ENCODE measurements at places on chromosomes 16 and 17.

DNA sequence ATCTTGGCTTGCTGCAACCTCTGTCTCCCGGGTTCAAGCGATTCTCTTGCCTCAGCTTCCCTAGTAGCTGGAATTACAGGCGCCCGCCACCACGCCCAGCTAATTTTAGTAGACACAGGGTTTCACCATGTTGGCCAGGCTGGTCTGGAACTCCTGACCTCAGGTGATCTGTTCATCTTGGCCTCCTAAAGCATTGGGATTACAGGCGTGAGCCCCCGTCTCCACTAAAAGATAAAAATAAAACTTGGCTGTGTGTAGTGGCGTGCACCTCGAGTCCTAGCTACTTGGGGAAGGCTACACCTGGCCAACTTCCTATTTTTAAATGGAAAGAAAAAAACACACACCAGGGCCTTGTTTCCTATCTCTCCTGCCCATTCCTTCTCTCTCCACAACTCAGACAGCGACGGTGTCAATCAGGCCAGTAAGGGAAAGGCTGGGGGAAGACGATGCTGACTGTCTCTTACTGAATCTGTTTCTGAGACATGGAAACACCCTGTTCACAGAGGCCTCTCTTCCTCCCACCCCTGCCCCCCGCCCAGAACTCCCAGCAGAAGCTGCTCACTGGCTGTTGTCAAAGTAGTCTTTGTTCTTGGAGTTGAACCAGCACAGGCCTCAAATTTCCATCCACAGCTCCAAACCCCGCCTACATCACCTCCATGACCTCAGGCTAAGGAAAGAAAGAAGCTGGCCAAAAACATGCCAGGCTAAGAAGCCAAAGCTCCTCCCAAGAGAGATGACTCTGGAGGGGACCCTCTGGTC lies 96.6 kb downstream of the NXN start:
- no peak for DNase-seq

GRCh38 chr17:36814958-36815357 lies 122.3 kb upstream of the LHX1 start:
- no peak for DNase-seq

DNA sequence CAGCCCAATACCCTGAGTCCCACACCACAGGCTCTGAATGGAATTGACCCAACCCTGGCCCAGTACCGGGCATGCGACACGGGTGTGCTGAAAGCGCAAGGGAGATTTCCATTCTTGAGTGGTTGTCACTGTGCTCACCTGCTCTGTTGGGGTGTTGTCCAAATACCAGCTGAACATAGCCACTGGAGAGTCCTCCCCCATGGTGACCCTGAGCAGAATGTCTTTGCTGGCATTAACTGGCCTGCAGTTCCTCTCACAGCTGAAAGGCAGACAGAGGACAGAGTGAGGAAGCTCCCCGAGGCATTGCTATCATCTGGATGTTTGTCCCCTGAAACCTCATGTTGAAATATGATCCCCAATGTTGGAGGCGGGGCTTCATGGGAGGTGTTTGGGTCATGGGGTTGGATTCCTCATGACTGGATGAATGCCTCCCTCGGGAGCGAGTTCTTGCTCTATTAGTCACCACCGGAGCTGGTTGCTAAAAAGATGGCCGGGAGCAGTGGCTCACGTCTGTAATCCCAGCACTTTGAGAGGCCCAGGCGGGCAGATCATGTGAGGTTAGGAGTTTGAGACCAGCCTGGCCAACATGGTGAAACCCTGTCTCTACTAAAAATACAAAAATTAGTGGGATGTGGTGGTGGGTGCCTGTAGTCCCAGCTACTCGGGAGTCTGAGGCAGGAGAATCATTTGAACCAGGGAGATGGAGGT lies 57.3 kb upstream of the BCO1 start:
- no peak for DNase-seq

- peak; percentile 40 for DNase-seq
Observed at GRCh38 chr17:2222901-2223616, 80.5 kb downstream of the SMG6 start.

- DNase-seq, result no peak
Observed at GRCh38 chr16:53692146-53692545, 11.5 kb downstream of the RPGRIP1L start.

DNA sequence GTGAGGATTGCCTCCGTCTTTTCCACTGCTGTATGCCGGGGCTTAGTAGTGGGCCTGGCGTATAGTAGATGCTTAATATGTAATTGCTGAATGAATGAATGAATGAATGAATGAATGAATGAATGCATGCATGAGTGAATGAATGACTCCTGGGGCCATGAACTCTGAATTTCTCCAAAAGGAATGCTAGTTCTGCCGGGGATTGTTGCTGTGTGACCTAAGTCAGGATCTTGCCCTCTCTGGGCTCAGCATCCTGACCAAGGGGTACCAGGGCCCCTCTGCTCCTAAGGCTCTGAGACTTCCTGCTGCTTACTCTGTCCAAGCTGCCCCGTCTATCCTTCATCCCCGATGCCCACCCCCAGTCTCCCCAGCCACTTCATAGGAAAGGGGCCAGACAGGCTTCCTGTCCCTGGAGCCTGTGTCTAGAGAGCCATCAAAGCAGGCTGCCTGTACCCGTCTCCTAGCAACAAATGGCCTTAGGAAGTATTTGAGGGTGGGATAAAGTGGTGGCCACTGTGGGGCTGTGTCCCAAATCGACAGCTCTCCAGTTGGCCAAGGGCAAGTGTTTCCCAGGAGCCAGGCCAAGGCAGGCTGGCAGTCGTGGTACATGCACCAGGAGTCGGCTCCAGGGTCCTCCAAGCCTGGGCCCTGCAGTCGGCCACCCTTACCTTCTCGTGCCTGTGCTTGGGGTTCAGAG lies 11.6 kb upstream of the MPRIP start:
- no peak for DNase-seq

DNA sequence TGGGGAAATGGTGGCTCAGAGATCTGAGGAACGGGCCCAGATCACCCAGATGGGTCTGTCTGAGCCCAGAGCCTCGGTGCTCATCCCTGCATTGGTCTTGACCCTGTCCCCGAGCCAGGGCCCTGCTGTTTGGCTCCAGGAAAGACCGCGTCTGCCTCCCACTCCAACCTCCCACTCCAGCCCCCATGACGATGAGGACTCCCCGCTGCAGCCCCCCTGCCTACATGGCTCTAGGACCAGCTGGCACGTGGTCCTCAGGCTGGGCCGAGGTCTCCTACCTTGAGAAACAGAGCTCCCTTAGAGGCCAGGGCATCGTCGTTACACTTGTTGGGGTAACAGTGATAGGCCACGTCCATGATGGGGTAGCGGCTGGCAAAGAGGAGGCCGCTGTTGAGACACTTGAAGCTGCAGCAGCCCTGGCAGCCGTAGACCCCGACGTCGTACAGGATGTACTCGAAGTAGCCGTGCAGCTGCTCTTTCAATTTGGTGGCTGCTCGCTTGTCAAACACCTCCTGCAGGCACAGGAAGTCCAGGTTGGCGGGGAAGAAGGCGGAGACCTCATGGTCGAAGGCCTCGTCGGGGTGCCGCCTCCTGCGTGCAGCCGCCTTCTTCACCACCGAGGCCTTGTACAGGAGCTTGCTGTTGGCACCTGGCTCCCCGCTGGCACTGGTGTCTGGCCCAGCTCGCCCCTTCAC lies 59.9 kb downstream of the PRMT7 start:
- DNase-seq, result no peak

DNA sequence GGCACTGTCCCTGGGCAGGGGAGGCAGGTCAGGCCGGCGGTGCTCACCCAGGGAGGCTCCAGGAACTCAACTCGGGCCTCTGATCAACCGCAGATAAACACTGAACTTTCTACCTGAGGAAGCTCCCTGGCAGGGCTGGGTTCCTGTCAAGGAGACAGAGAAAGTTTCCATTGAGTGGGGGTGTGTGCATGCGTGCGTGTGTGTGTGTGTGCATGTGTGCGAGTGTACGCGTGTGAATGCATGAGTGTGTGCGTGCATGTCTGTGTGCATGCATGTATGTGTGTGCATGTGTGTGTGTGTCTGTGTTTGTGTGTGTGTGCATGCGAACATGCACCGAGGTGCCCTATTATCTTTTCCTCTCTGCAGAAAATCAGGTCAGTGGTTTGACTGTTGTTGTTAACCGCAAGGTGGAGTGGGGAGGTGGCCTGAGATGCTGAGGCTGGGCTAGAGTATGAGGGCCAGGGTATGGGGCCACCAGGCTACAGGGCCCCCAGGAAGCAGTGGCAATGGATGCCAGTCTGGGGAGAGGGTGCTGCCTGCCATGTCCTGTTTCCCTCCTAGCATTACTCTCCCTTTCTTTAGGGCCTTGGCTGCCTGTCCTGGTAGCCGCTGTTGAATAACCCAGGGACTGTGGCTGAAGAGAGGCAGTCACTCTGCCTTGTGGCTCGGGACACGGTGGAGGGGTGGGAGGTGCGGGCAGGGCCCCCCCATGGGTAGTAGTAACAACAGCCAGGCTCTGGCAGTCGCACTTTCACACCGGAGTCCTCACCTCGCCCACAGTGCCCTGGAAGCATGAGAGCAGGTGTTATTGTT lies 24.0 kb downstream of the CCR7 start:
- DNase-seq, result no peak

DNA sequence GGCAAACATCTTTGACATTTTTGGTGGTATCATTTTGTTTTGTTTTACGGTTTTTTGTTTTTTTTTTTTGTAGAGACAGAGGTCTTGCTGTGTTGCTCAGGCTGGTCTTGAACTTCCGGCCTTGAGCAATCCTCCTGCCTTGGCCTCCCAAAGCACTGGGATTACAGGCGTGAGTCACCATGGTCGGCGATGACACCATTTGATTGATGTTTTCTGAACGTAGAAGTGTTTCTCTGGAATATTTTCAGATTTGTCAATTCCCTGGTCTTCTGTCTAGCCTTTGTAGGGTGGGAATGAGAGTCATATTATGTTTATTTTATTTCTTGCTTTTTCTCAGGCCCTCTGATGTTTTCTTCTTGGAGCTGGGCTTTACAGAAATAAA lies 32.2 kb upstream of the BRD7 start:
- DNase-seq, result no peak

DNA sequence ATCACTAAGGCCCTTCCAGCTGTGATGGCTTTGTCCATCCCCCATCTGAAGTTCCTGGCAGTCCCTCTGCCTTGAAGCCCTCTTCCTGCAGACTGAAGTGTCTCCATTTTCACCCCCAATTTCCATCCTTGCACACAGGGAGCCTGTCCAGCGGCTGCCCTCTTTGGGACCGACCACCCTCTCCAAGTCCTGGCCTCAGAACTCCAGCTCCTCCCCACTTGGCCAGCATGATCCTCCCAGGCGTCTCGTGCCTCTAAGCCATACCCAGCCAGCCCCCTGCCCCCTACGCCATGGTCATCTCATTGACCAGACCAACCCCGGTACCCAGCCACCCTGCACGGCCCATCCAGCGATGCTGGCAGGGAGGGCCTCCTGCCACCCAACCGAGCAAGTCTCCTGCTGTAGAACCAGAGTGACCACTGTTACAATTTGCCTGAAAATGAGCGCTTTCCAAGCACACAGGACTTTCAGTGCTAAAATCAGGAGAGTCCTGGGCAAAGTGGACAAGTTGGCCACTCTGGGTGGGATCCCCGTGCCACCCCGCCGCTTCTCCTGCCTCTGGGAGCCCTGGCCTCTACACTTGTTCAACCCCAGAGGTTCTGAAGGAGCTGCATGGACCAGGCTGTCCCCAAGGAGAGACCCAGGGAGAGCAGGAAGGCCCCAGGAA lies 362.0 kb downstream of the SEC14L1 start:
- DNase-seq, result no peak

GRCh38 chr17:58007781-58008706 lies 998 bp upstream of the SRSF1 start:
- no peak for DNase-seq

DNA sequence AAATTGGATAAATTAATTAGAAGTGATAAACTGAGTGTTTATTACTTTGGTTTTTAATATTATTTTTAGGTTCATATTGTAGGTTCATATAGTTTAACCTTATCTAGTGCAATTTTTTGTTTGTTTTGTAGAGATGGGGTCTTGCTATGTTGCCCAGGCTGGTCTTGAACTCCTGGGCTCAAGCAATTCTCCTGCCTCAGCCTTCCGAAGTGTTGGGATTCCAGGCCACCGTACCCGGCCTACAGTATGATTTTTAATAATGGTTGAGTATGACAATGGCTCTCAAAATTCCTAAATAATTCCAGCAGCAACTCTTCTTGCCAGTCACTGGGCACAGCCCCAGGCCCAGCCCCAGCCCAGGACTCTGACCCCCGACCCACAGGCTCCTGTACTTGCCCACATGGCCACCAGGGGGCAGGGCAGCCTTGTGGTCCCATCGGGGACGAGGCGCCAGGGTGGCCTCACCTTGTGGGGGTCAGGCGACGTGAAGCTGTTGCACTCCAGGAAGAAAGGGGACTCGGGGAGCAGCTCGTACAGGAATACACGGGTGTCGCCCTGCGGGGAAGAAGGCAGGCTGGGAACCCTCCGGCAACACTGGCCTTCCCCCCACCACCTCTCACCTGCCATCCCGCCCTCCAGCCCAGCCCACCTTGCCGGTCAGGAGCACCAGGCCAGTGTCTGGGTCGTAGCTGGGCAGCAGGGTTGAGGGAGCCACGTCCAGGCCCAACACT lies 7.9 kb upstream of the PAM16 start:
- DNase-seq, result peak; percentile 21

DNA sequence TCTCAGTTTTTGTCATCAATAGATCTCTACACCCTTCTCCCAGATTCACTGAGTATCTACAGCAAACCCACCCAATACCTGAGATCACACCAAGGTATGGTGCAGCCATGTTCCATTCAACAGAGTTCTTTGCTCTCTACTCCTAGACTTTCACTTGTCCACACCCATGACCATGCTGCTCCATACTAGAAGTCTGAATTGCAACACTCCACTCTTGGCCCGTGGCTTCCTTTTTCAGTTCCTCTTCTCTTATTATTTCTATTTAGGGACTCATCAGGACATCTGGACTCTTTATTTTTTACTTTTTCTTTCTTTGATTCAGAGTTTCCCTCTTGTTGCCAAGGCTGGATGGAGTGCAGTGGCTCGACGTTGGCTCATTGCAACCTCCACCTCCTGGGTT lies 37.1 kb downstream of the YWHAE start:
- no peak for DNase-seq

DNA sequence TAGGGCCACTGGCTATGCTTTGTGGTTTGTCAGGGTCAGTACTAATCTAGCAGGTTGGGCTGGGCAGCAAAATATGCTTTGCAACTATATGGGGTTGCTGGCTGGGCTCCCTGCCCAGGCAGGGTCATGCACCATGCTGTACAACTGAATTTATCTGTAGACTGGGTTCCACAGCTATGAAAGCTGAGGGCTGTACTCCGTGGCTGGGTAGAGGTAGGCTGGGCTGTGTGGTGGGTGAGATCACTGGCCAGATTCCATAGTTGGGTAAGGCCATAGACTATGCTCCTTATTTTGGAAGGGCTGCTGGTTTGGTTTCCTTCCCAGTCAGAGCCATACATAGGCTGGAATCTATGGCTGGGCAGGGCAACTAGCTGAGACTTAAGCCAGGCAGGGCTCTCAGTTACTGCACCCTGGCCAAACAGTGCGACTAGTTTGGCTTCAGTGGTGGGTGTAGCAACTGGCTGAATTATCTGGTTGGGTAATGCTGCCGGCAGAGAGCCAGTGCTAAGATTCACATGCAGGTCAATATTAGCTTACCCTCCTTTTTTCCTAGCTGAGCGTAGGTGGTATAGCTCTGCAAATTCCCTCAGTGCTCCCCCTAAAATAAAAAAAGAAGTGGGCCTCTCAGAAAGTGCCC lies 769.1 kb upstream of the CDH8 start:
- DNase-seq, result no peak

GRCh38 chr16:68230956-68231355 lies 5.0 kb downstream of the ESRP2 start:
- no peak for DNase-seq
